ENCODE measurements at places on chromosomes 1 and 21.

GRCh38 chr1:164983023-164983650 is 373.4 kb downstream of the LMX1A start:
- no peak for DNase-seq

DNA sequence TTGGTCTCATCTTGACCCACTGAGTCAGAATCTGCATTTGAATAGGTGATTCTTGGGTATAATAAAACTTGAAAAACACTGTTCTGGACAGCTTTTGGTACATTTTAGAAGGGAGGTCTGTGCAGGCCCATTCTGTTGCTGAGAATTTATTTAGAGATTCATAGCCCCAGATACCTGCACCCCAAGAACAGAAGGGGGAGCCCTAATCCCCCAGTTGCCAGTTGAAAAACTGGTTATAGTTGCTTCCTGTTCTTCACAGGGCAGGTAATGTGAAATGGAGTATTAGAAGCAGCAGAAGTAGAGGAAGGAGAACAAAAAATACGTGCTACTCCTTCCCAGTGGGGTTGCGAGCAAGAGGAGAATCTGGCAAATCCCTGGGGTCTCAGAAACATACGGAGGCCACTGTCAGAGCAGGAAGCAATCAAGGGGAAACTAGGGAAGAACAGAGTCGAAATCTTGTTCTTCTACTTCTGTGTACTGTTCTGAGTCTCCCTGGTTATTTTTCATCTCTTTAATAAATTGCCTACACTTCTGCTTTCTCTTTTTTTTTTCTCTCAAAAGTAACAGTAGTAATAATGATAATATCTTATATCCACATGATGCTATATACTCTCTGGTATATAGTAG is 4.6 kb upstream of the CLCA2 start:
- no peak for DNase-seq

DNA sequence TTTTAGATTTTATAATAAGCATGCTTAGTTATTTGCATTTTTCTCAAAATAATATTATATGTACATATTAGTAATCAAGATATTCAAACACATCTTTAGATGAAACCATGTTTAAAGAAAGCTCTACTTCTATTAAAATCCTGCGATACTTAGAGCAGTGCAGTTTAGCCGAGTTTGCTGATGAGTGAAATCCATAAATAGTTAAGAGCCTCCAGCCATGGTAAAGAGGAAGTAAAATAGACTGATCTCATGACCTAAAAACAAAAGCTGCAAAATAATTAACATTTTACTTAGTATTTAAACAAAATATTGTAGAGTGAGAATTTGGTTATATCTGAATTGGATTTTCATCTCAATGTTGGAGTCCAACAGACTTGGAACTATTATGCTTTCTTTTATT is 147.4 kb upstream of the NRIP1 start:
- no peak for DNase-seq

GRCh38 chr1:68198752-68199151 is 33.6 kb downstream of the WLS start:
- no peak for DNase-seq

GRCh38 chr21:44927259-44927586 is 6.5 kb upstream of the ITGB2 start:
- no peak for DNase-seq

DNA sequence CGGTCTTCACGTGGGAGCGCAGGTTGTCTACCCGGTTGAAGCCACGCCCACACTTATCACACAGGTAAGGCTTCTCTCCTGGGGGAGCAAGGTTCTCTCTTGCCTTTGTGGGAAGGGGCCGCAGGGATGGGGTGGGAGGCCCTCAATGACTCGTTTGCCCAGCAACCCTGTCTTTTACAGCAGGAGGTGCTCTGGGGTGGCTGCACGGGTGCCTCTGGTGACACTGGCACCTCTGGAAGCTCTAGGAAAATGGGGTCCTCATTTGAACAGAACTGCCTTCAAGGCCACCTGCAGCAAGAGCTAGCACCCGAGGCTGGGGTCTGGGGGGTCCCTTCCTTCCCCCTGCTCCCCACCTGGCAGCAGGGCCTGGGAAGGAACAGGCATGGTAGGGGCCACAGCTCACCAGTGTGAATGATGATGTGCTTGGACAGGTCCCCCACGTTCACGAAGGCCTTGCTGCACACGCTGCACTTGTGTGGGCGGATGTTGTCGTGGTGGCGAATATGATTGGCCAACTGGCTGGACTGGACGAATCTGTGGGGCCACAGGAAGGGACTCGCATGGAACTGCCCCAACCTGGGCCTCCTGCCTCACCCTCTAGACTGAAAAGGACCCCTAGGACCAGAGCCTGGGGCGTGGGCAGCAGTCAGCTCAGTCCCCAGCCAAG is 33.1 kb downstream of the ZBTB17 start:
- DNase-seq, result no peak

Data from natural killer cell treated with Interleukin-12 subunit alpha and Interleukin-12 subunit beta and Interleukin-15 and Interleukin-18, amount 100 ng/mL, for 72 hours (primary cell).